Heart right ventricle (tissue), 16 donors: ENCODE measurements at places on chromosomes 1 and 21. TPM values are rescaled to one million over a fixed set of nuclear protein-coding genes. Genes with fewer than 3 reads are reported as not detected.

LELP1 gene
- not detected for polyA plus RNA-seq

TRAPPC10 gene
- polyA plus RNA-seq: 6.0 TPM

FBLIM1 gene
- polyA plus RNA-seq: 27.0 TPM

HEYL gene
- 25.1 TPM for polyA plus RNA-seq

RTCA gene
- 17.1 TPM for polyA plus RNA-seq

KRTAP13-2 gene
- polyA plus RNA-seq: not detected

SYNC gene
- 2.7 TPM for polyA plus RNA-seq
